Activated naive CD4-positive, alpha-beta T cell treated with Interleukin-2 at 50 U/mL for 16 hours (primary cell): ENCODE measurements at places on chromosomes 16 and 17.

DNA sequence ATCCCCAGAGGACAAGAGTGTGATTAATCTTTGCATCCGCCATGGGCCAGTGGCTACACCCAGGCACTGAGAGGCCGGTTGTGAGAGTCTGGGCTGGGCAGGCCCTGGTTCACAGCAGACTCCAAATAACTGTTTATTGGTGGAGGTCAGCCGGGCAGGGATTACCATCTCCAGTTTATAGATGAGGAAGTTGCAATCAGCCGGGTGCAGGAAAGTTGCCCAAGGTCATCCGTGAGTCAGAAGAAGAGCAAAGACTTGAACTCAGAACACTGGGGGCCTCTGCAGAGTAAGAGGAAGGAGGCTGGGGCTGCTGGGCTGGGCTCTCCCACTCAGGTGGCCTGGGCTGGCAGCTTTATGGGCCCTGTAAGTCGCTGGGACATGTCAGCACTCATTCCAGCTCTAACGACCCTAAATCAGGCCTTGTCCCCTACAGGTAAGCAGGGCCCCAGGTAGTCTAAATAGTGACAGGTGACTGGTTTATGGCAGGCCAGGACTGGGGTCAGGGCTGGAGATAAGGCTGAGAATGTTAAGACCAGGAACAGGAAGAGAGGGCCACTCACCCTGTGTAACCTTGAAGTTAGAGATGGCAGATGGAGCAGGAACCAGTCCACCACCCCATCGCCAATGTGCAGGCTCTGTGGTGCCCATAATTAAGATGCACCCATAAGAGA is 2.1 kb upstream of the CA4 start:
- no peak for DNase-seq

GRCh38 chr17:42774066-42774745 is 957 bp downstream of the VPS25 start:
- no peak for DNase-seq

DNA sequence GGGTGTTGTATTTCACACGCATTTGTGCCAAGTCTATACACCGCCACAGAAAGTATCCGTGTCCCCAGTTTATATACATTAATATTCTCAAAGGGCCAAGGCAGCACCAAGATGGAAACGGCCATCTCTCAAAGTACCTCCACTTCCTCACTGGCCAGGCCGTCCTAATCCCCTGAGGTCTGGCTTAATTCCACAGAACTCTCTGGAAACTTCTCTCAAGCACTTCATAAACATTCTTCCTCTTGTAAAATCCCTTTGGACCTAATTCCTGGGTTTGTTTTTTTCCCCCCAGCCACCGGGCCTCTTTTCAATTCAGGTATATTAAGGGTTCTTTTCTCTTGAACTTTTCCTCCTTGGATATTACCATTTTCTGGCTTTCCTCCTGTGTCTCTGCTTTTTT is 5.1 kb upstream of the ERN1 start:
- DNase-seq: no peak

DNA sequence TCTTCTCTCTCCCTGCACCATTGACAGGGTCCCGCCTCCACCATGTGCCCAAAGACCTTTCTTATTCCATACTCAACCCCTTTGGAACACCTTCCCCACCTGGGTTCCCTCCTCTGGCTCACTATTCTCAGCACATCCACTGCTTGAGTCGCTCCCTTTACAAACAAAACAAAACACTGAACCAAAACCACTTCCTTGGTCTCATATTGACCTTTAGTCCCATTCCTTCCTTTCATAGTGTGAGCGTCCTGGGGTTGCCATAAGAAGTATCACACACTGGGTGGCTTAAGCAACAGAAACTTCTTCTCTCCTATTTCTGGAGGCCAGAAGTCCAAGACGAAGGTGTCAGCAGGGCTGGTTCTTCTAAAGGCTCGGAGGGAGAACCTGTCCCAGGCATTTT is 6.1 kb upstream of the TNRC6C start:
- DNase-seq: no peak

- no peak for DNase-seq
These were observed 67.4 kb downstream of the PPM1E start for GRCh38 chr17:58823051-58823525.

DNA sequence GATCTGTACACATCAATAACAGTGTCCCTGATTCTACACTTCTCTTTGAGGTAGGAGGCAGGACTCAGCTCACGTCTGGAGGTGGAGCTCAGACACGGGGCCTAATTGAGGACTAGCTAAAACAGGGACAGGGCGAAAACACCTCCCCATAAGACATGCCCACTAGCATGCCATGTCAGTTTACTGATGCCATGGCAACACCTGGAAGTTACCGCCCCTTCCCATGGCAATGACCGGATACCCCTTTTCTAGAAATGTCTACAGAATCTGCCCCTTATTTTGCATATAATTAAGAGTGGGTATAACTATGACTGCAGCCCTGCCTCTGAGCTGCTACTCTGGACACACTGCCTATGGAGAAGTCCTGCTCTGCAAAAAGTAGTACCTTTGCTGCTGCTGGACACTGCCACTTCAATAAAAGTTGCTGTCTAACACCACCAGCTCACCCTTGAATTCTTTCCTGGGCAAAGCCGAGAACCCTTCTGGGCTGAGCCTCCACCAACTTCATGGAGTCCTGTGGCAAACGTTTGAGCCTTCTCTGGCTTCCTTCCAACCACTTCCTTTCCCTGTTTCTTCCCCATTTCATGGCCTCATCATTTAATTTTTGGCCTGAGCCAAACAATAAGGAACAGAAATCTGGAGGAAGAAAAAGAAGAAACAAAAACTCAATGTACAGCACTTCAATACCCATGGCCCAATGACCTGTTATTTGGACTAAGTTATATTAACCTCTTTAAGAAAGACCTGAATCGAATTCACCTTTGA is 21.0 kb downstream of the PHB1 start:
- no peak for DNase-seq

DNA sequence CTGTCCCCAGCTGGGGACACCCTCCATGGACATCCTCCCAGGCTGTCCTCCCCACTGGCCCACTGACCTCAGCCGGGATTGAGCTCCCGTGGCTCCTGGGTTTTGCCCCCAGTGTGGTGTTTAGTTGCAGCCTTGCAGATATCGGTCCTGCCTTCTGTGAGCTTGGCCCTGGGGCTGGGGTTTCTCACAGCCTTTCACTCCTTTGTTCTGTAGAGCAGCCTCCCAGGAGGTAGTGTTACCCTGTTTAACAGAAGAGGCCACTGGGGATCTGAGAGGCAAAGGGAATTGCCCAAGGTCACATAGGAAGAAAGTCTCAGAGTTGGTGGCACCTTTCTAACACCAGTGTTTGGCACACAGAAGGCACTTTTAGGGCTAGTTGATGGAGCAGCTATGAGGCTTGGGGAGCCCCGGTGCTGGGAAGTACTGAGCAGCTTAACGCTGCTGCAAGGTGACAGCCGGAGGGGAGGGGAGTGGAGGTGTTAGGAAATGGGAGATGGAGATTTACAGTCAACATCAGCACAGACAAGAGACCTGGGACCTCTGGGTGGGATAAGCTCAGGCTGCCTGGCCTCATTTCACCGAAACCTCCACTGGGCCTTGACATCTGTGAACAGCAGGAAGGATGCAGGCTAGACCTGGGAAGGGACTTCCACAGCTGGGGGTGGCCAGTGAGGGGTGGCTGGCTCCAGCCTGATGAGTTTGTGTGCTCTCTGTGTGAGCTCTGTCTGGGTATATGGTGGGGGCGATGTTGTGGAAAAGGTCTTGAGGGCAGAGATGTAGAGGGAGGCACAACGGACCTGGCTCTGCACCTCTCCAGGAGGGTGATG is 26.1 kb downstream of the CACNA1G start:
- DNase-seq: no peak

- no peak for DNase-seq
These were observed 43.5 kb downstream of the MARF1 start for GRCh38 chr16:15599303-15600070.

GRCh38 chr17:76943781-76944213 is 75.6 kb downstream of the MGAT5B start:
- DNase-seq: no peak

DNA sequence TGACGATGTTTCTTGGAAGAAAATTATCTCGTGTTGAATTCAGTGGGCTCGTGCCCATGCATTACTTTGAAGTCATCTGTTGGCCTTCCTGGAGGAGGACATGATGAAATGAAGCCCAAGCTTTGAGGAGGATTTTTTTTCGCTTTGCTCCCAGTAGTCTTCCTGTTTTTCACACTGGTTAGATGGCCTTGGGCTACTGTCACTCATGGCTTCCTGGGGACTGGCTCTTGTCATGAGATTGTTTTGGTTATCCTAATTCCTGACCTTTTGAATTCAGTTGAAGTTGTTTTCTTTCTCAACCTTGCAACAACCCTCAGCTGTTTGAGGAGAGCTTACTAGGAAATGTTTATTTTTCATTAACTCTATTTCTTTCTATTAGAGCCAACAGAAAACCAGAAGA is 430.7 kb downstream of the HS3ST3B1 start:
- DNase-seq: no peak

DNA sequence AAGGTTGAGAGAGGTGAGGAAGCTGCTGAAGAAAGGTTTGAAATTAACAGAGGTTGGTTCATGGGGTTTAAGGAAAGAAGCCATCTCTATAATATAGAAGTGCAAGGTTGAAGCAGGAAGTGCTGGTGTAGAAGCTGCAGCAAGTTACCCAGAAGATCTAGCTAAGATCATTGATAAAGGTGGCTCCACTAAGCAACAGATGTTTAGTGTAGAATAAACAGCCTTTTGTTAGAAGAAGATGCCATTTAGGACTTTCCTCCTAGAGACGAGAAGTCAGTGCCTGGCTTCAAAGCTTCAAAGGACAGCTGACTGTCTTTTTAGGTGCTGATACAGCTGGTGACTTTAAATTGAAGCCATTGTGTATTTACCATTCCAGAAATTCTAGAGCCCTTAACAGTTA is 29.3 kb downstream of the GOSR1 start:
- no peak for DNase-seq

- no peak for DNase-seq
These were observed 14.7 kb downstream of the TNS4 start for GRCh38 chr17:40486522-40487370.

GRCh38 chr16:73415286-73415685 is 367.4 kb upstream of the ZFHX3 start:
- DNase-seq: no peak

GRCh38 chr16:88309908-88310265 is 72.9 kb upstream of the ZNF469 start:
- DNase-seq: no peak

GRCh38 chr16:70676675-70677498 is 9.0 kb downstream of the MTSS2 start:
- no peak for DNase-seq

GRCh38 chr16:72921106-72921505 is 126.8 kb downstream of the ZFHX3 start:
- no peak for DNase-seq

DNA sequence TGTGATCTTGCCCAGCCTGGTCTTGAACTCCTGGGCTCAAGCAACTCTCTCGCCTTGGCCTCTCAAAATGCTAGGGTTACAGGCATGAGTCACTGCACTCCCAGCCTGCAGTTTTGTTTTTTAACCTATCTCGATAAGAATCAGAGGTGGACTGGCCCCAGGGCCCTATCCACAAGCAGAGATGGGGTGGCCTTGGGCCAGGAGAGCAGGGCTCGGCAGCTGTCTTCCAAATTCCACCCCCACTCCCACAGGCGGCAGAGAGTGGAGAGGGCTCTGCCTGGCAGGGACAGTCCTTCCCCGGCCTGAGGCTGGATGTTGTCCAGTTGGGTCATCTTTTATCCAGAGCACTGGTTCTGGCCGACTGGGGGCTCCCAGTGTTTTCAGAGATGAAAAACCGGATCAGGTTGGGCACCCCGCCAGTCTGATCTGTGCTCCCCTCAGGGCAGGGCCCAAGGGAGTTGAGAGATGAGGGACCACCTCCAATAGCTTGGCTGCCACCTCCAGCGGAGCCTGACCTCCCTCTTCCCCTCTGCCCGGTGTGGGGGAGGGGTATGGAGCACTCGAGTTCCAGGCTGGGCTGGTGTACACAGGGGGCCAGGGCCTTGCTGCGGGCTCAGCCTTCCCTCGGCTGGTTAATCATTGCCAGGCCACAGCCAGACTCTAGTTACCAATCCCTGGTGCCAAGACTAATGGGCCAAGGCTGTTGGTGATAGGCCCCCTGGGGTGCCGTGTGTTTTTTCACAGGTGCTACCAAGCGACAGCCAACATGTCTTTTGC is 30.3 kb upstream of the MYO15B start:
- no peak for DNase-seq

DNA sequence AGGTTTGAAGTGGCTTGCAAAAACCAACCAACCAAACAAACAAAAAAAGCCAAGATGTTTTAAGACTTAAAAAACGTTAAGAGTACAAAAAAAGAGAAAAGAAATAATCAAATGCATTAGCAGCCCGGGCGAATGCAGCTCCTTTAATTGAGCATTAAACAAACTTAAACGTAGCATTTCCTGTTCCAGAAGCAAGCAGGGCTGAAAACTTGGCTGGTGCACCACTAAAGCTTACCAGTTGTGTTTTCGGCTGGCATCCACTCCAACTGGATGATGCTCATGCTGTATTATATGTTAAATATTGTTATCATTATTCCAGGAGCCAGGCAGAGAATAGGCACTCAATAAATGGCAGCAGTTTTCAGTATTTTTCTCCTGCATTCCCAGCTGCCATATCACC is 45.1 kb downstream of the IRX6 start:
- DNase-seq: no peak

DNA sequence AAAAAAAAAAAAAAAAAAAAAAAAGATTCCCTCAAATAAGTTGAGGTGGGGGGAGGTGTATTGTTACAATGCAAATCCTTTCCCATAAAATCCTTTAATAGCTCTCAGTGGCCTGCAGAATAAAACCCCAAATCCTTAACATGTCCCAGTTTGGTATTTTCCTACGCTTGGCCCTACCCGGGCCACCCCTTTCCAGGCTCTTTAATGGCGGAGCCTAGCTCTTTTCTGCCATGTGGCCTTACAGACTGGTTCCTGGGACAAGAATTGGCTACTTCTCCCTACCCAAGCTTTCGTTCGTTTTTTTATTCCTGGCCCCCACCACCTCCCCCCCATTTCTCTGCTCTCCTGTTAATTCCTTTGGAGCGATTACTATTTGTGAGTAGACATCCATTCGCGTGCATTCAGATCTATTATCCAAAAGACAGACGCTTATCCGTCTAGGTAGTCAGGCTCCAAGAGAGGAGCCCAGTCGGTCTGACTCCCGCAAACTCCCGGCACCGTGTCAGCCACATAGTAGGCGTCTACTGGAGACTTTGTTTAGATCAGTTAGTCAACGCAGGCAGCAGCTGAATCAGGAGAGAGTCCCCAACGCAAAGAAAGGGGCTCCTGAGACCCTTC is 813 bp upstream of the THAP11 start:
- no peak for DNase-seq

DNA sequence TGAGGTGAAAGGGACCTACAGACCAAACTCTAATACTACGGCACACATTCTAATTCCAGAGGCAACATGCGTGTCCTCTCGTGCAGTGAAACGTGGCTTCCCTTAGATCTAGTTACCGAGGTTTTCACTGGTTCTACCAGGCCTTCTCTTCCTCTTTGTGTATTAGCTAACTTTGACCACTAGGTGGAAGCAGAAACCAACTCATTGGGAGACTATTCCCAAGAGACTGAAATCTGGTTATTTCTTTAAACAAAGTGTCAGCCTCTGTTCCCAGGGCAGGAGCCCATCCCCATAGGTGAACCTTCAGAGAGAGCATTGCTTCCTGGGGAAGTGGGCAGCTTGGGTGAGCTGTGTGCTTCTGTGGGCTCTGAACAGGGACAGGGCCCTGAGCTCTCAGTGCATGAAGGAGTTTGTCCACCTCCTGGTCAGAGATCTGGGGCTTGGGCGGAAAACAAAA is 19.7 kb upstream of the RCVRN start:
- DNase-seq: no peak
